Kidney epithelial cell (primary cell): ENCODE measurements at places on chromosomes 7 and 10.
A peak's percentile ranks its signal among the peaks of the same experiment; 100 is the strongest.

- DNase-seq, result no peak
Measured at GRCh38 chr10:30422151-30422695, 11.8 kb upstream of the MAP3K8 start.

DNA sequence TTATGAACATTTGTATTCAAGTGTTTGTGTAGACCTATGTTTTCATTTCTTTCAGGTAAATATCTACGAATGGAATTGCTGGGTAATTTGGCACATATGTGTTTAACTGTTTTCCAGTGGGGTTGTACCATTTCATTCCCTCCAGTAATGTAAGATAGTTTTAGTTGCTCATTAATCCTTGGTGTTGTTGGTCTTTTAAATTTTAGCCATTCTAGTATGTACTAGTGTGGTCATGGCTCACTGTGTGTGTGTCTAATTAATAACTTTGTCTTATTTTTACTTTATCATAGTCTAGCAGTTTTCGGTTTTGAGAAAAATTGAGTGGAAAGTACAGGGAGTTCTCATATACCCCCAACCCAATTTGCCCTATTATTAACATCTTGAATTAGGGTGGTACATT, 278.8 kb downstream of the CAMK1D start:
- no peak for DNase-seq

DNA sequence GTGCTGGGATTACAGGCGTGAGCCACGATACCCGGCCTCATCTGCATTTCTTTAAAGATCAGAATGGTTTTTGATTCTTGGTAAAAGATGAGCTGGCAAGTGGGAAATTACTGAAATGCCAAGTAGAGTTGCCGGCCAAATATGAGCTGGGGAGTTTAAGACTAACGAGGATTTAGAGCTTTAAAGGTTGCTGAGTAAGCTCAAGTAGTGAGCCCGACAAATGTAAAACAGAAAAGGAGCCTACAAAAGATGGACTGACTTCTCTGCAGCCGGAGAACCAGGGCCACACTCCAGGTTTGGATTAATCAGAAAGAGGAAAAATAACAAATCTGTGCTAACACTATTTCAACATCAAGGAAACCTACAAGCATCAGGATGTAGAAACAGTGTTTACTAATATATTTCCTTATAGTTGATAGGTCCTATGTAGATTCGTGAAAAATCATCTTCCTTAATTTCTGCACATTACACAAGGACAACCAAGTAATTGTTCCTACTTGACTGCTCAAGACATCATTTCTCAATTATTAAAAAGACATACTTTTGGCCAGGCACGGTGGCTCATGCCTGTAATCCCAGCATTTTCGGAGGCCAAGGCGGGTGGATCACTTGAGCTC, 49.6 kb downstream of the MPP7 start:
- DNase-seq, result no peak

DNA sequence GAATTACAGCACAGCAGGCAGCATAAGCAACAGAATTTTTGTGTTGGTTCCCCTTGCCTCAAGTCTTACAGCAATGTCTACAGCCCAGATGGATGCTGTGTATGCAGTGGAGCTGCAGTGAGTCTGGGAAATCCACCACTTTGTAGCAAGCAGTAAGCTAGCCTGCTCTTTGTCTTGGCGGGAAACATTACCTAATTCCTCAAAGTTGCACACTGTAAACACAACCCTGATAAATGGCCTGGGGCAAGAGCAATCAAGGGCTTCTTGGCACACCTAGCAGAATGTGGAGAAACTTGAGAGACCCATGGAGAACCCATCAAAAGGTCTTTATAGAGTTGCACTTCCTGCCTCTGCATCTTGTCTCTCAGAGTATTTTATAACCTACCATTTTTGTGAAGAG, 102.0 kb upstream of the FOXP2 start:
- no peak for DNase-seq

DNA sequence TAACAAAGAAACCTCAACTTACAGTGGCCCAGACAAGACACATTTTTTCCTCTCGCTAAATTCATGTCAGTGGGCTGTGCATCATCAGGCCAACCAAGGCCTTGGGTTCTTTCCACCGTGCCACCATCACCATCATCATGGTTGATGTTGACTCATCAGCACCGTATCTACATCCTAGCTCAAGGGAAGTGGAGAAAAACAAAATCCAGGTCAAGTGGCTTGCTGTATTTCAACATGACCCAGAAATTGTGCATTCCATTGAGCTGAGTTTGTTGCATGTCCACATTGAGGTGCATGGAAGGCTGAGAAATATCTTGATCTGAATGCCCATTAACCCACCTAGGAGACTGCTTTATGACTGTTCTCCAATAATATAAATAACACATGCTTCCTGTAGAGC, 312.4 kb upstream of the CDC14C start:
- DNase-seq, result no peak

DNA sequence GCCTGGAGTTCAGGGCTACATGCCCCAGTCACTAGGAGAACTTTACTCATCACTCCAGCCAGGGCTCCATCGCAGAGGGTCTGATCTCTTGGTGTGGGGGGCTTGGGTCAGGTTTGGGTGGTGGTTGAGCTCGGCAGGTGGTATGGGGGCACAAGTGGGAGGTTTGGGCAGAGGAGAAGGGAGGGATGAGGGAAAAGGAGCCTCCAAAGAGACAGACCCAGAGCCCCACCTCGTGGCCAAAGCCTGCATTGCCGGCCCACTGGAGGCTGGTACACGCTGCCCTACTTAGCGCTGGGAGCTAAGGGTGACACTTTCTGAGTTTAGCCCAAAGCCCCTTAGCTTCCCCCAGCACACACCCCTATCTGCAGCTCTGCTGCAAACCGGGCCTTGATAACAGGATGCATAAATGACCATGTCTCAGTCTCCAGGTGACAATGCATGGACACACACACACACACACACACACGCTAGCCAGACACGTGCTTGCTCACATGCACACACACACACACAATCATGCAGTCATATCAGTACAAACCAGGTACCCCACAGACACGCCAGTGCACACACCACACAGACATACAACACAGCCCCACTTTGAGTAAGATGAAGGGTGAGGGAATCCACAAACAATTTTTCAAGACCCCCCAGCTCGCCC, 14.7 kb downstream of the LZTS2 start:
- no peak for DNase-seq

- no peak for DNase-seq
Measured at GRCh38 chr10:64726466-64726865, 1205.3 kb downstream of the REEP3 start.

- no peak for DNase-seq
Measured at GRCh38 chr10:74213571-74214162, 62.6 kb downstream of the ADK start.

- DNase-seq, result no peak
Measured at GRCh38 chr10:21019436-21019835, 122.3 kb upstream of the NEBL start.

GRCh38 chr7:118104812-118105441, 79.0 kb upstream of the LSM8 start:
- DNase-seq, result peak; percentile 14

DNA sequence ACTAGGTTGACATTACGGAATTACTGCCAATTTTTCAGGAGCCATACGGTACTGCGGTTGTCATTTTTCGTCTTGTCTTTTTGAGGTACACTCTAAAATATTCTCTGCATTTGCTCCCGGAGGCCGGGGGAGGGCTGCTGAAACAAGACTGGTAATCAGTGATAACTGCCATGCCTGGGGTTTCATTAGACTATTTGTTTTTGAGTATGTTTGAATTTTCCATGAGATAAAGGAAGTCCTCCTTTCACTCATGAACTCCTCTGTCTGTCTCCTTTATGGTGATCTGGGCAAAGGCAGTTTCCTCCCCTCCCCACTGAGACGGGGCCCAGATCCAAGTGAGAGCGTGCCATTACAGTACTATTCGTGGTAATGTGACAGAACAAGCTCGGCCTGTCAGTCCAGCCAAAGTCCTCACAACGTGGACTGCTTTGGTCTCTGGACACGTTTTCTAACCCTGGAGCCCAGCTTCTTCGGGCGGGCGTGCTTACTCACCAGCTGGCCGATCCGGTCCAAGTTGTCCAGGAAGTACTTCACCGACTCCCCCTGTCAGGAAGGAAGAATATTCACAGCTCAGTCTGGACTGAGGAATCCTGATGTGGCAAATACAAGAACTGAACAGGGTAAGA, 45.1 kb downstream of the AMZ1 start:
- no peak for DNase-seq

- no peak for DNase-seq
Measured at GRCh38 chr10:75600833-75601232, 169.4 kb downstream of the LRMDA start.

DNA sequence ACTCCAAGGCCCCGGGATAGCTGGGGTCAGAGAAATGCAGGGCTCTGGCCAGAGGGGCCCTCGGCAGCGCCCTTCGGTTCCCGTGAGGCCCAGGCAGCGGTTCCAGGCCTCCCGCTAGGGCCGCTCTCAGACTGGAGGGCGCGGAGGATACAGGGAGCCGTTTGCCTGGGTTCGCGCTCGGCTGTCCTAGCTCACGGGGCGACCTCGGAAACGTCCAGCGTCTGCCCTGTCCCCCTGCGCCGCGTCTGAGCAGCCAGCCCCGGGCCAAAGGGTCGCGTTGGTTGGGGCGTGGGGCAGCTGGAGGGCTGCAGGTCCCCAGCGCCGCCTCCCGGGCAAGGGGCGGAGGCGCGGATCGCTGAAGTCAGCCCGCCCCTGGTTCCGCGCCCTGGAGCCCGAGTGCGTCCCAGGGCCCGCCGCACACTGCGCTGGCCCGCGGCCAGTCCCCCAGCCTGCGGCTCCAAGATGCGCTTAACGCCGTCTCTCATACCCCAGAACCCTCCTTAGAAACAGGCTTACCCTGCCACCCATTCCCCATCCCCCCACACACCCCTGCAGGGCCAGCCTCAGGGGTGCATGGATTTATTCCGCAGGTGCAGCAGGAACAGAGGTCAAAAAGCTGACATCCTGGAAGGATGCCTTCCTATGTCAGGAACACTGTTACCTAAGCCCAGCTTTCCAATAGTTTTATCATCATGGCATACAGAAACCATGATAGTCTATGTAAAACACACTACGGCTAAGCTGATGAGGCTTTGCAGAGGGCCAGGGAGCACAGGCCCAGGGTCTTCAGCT, 22.1 kb upstream of the OPN4 start:
- no peak for DNase-seq

DNA sequence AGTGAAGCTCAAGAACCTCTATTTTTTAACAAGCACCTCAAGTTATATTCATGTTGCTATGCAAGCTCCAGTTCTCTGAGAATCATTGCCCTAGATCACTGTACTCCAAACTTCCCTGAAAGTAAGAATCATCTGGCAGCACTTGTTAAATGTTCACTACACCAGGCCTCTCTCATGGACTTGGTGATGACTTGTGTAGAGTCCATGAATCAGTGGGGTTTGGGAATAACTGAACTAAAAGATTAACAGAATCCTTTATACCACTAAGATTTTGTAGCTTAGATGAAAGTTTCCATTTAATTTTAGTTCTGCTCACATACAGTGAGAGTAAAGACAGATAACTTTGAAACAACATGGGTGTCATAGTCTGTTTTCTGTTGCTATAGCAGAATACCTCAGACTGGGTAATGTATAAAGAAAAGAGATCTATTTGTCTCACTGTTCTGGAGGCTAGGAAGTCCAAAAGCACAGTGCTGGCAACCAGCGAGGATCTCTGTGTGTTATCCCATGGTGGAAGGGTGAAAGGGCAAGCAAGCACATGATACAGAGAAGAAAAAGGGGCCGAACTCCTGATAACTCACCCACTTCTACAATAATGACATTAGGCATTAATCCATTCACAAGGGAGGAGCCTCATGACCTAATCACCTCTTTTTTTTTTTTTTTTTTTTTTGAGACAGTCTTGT, 27.9 kb upstream of the AOAH start:
- no peak for DNase-seq

- DNase-seq, result no peak
Measured at GRCh38 chr7:132440151-132440550, 136.1 kb downstream of the PLXNA4 start.

DNA sequence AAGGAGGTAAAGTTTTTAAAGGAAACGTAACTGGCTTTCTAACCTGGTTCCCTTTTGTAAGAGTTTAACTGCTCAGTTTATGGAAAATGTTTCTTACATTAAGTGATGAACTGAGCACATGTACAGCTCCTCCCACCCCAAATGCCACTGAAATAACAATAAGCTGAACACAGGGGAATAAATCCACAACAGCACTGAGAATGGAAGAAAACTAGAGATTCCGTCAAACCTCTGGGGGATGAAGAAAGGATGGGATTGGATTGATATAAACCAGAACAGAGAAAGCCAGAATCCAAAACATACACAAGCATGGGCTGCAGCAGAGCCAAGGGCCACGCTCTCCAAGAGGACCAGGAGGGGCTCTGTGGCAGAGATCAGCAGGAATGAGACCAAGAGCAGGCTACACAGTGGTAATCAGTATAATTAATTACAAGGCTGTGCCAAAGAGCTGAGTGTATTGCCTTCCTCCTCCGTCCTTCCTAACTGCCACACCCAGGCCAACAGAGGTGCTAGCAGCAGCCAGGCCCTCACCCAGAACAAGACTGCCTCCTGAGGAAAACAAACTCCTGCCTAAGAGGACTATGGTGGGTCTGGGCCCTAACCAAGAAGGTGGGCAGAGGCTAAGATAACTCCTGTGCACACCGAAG, 73.9 kb downstream of the KIAA1549 start:
- DNase-seq, result no peak

DNA sequence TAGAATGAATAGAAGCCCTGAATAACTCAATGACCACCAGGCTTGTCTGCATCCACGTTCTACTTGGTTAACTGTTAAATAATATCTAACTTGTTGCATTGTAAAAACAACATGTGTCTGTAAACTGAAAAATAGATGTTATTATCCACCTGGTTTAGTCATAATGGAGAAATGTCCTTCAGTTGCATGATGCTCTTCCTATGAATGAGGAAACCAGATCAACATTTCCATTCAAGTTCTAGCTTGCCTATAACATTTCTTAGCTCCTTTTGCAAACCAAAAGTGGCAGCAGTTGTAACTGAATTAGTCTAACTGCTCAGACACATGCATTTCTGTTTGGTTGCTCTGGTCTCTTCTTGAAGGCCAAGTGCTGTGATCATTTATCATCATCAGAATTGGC, 62.9 kb upstream of the BET1 start:
- DNase-seq, result no peak

GRCh38 chr7:87369216-87369615, 23.8 kb downstream of the CROT start:
- no peak for DNase-seq

DNA sequence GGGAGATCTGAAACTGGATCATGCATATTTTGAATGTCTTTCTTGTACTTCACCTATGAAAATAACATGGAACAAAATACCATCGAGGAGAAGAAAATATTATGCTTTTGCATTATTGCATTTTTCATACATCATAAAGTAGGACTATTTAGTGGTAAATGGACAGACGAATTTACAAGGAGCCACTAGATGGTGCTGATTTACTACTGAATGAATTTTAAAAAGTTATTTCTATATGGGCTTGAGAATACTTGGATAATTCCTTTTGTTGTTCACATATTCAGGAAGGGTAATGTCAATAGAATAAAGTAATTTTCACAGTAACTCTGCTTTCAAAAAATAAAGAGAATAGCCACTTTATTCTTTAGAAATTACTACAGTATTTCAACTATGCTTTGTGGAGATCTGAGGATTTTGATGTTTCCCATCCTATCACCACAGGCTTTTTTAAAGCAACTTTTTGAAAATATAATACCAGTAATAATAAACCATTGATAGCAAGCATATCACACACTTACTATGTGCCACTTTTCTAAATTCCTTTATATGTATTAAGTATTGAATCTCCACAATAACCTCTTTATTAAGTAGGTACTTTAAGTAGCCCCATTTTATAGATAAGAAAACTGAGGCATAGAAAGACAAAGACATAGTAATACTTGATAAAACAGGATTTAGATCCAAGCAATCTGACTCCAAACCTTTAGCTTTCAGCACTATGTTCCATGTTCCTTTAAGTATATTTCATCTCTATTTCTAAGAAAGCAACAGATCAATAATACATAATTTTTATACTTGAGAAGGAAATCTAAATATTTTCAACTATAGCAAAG, 38.6 kb downstream of the NEBL start:
- DNase-seq, result no peak
